Stimulated activated CD8-positive, alpha-beta memory T cell treated with anti-CD3 and anti-CD28 coated beads, Interleukin-7, amount 100 ng/mL, for 4 hours (primary cell): ENCODE measurements at places on chromosomes 5 and 9.

DNA sequence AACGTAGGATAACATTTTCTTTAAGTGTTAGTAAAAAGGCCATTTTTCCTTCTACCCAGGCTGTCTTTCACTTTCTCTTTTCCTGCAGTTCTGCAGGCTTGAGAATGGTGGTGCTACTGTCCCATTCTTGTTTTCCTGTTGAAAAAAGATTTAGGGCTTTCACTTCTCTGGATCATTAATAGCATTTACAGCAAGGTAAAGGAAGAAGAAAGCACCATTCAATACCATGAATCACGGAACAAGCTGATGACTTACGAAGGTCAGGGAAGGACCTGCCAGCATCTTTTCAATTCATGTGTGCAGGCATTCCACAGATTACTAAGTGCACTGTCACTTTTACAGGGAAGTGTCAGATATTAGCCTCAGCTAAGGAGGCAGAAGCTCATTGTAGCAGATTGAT is 292.8 kb downstream of the YTHDC2 start:
- no peak for DNase-seq

DNA sequence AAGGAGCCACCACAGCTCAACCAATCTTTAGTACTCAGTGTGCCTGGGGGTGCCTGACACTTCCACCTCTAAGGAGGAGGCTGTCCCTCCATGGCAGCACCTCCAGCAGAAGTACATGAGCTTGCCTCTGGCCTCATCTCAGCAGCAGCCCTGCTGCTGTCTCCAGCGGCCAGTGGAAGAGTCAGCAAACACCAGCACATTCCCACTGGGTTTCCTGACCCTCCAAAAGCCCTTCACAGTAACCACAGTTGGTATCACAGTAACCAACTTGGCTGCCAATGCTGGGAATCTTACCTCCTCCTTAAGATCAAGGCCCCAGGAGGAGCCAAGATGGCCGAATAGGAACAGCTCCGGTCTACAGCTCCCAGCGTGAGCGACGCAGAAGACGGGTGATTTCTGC is 29.4 kb downstream of the FSTL4 start:
- no peak for DNase-seq

- DNase-seq, result peak; percentile 39
Observed at GRCh38 chr5:131640043-131640856, 5.2 kb upstream of the RAPGEF6 start.

DNA sequence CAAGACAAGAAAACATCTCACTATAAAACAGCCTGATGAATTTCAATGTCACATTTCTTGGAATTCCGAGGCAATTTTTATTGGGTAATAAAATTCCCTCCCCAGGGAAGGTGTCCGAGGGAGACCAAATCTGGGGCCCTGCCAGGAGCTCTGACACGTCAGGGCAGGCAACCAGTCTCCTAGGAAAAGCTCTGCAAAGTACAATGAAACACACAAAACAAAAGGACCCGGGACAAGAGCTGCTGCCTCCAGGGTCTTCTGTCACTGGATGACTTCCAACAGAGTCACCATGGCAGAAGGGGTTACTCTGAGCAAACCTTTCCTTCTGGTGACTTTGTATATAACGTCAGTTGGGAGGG is 50.8 kb downstream of the SAXO1 start:
- DNase-seq, result no peak

DNA sequence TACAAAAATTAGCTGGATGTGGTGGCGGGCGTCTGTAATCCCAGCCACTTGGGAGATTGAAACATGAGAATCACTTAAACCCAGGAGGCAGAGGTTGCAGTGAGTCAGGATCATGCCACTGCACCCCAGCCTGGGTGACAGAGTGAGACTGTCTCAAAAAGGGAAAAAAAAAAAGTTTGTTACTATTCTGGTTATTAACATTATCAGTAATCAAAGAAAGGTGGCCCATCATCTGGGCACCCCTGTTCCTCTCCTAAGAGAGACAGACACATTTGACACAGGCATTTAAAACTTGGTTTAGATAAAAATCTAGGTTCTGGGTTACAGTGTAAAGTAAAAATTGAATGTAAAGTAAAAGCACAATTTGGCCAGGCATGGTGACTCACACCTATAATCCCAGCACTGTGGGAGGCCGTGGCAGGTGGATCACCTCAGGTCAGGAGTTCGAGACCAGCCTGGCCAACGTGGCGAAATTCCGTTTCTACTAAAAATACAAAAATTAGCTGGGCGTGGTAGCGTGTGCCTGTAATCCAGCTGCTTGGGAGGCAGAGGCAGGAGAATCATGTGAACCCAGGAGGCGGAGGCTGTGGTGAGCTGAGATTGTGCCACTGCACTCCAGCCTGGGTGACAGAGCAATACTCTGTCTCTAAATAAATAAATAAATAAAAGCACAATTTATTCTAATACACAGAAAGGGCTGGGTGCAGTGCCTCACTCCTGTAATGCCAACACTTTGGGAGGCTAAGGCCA is 16.7 kb upstream of the PHYHD1 start:
- DNase-seq, result no peak

GRCh38 chr9:6098431-6098830 is 83.0 kb upstream of the RANBP6 start:
- DNase-seq, result no peak
